ENCODE measurements at places on chromosomes 12 and 14. TPM values are rescaled to one million over a fixed set of nuclear protein-coding genes. Genes with fewer than 3 reads are reported as not detected.

The KRT77 gene
- not detected for total RNA-seq

The GRIN2B gene
- total RNA-seq: 0.19 TPM

The ACSM4 gene
- not detected for total RNA-seq

The HOXC12 gene
- not detected for total RNA-seq

The RNASE2 gene
- total RNA-seq: 1.3 TPM

The SLC16A7 gene
- 55.3 TPM for total RNA-seq

The CPSF2 gene
- total RNA-seq: 41.5 TPM

The ACOT4 gene
- total RNA-seq: 0.48 TPM

The LUM gene
- total RNA-seq: 5.1 TPM

The LRRC10 gene
- not detected for total RNA-seq

The PLCZ1 gene
- total RNA-seq: not detected

The MYBPC1 gene
- total RNA-seq: not detected

The YEATS4 gene
- 36.9 TPM for total RNA-seq

The FAM186B gene
- not detected for total RNA-seq

The SYCP3 gene
- not detected for total RNA-seq

The A2ML1 gene
- 419 TPM for total RNA-seq

The PLEK2 gene
- 7.6 TPM for total RNA-seq

The GZMB gene
- total RNA-seq: 7.8 TPM

The SLC25A21 gene
- total RNA-seq: 0.67 TPM

The HHIPL1 gene
- total RNA-seq: not detected

The GPR68 gene
- total RNA-seq: 5.6 TPM

The TAS2R7 gene
- not detected for total RNA-seq

The RPS29 gene
- total RNA-seq: 13,326 TPM

The ASCL1 gene
- total RNA-seq: not detected

The ASIC1 gene
- total RNA-seq: 3.4 TPM

The MGP gene
- 5.2 TPM for total RNA-seq

The P2RX2 gene
- total RNA-seq: 0.35 TPM

The HIF1A gene
- 134 TPM for total RNA-seq

The PDE3A gene
- total RNA-seq: 5.5 TPM

The SELPLG gene
- total RNA-seq: 2.5 TPM

The REP15 gene
- total RNA-seq: 2.9 TPM
